Trophoblast cell (in vitro differentiated cells and primary cell): ENCODE measurements at places on chromosomes 5 and 9.

GRCh38 chr9:28034242-28034641 lies 461.0 kb upstream of the C9orf72 start:
- H3K4me3 ChIP-seq = no peak overlapping the region
- H3K4me1 ChIP-seq = no peaks in the 10 kb centered on the region
- H3K27ac ChIP-seq = no peak overlapping the region
- DNase-seq = no peak
- no peaks in the 10 kb centered on the region for H3K36me3 ChIP-seq
- no peaks in the 10 kb centered on the region for H3K27me3 ChIP-seq

GRCh38 chr5:14189680-14190079 lies 46.5 kb downstream of the TRIO start:
- H3K36me3 ChIP-seq = no peaks in the 10 kb centered on the region
- H3K4me1 ChIP-seq = peaks cover 21% of the 10 kb centered on the region
- no peak for DNase-seq
- H3K4me3 ChIP-seq = no peak overlapping the region
- peak overlapping the region; percentile 9 for H3K27ac ChIP-seq
- H3K27me3 ChIP-seq = no peaks in the 10 kb centered on the region

- peaks cover 30% of the 10 kb centered on the region for H3K4me1 ChIP-seq
- peak; percentile 82 for DNase-seq
- H3K27me3 ChIP-seq = no peaks in the 10 kb centered on the region
- no peak overlapping the region for H3K4me3 ChIP-seq
Measured at GRCh38 chr9:130333041-130333711, 67.6 kb downstream of the HMCN2 start.

GRCh38 chr9:21336457-21336856 lies 1.3 kb upstream of the KLHL9 start:
- peaks cover 2% of the 10 kb centered on the region for H3K36me3 ChIP-seq
- no peak for DNase-seq
- no peaks in the 10 kb centered on the region for H3K27me3 ChIP-seq
- no peaks in the 10 kb centered on the region for H3K4me1 ChIP-seq
- no peak overlapping the region for H3K4me3 ChIP-seq
- no peak overlapping the region for H3K27ac ChIP-seq

DNA sequence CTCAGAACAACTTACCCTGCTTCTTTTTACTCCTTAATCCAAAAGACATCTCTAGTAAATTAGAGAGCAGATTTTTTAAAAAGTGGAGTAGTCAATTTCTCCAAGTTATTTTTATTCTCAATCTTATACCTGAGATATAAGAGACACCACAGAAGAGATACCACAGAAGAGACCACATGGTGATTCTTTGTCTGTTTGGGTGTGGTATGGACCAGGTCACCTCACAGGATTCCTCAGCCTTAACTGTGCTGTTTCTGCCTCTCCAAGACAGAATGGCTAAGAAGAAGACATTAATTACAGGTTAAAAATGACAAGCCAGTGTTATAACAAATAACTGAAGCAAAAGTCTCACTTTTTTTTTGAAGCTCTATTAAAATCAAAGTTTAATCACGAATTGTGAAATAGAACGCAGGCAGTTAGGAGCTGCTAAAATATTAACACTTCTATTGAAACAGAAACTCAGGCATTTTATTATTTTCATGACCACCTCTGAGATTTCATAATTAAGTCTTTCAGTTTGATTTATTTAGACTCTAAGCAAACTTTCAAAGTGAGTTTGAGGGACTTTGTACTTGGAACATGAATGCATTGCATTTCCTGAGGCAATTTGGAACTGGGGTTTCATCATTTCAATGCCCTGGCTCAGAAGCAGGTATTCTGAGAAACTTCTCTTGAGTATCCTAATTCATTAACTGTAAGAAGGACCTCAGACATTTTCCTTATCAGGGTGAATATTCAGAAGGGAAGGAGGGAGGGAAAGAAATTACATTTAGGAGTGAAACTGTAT lies 280.7 kb downstream of the KCTD16 start:
- no peaks in the 10 kb centered on the region for H3K36me3 ChIP-seq
- no peaks in the 10 kb centered on the region for H3K4me1 ChIP-seq
- no peaks in the 10 kb centered on the region for H3K27me3 ChIP-seq
- H3K4me3 ChIP-seq = no peak overlapping the region

DNA sequence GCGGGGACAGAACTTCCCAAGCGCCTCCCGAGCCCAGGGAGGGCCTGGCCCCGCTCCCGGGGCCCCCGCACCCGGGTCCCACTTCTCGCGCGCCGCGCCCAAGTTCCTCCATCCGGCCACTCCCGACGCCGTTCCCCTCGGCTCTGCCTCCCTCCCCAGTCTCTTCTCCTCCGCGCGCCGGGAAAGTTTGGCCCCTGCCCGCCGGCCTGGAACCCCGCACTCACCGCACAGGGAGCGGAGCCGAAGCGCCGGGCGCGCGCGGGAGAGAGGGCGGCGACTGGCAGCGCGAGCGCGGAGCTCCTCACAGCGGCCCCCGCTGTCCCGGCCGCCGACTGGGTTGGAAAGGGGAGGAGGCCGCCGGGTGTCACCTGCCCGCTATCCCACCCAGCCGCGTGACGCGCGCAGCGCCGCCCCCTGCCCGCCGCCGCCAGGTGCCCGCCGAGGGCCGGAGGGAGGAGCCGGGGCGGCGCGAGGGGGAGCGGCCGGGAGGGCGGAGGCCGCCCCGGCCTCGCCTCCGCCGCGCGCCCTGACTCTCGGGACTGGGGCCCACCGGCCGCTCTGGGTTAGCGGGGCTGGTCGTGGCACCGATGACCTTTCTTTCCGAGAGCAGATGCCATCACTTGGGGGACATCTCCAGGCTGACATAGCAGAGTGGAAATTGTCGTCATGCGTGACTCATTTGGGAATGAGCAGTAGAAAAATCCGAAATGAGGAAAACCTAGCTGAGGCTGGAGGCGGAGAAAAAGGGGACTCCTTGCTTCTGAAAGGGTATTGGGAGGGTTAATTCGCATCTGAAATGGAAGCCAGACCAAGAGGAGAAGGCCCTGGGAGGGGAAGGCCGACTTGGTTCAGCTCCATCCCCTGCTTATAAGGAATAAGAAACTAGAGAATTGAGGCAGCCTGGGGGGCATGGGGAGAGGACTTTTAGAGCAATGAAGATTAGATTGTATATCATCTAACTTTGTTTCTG lies at the start of gene ELOVL7:
Gene ELOVL7, minus strand, starts transcription at position 334 of the 970 bp plus-strand sequence. CDS start 56,872 bp downstream, outside the sequence.
- DNase-seq = peak; percentile 70
- peak within 1 kb of the TSS; percentile 84 for H3K4me3 ChIP-seq
- no peak within 1 kb of the TSS for H3K27ac ChIP-seq
- peaks cover 11% of the 10 kb centered on the region for H3K27me3 ChIP-seq
- H3K36me3 ChIP-seq = no peaks in the 10 kb centered on the region

- no peaks in the 10 kb centered on the region for H3K4me1 ChIP-seq
- H3K4me3 ChIP-seq = no peak overlapping the region
- DNase-seq = no peak
- no peak overlapping the region for H3K27ac ChIP-seq
Measured at GRCh38 chr9:7287986-7288385, 511.6 kb downstream of the DMAC1 start.

- DNase-seq = no peak
- no peaks in the 10 kb centered on the region for H3K27me3 ChIP-seq
- H3K36me3 ChIP-seq = peaks cover 8% of the 10 kb centered on the region
- H3K27ac ChIP-seq = no peak overlapping the region
Measured at GRCh38 chr5:157793301-157793700, 49.8 kb downstream of the LSM11 start.

- no peak overlapping the region for H3K4me3 ChIP-seq
- H3K27me3 ChIP-seq = no peaks in the 10 kb centered on the region
- peak; percentile 37 for DNase-seq
- no peaks in the 10 kb centered on the region for H3K4me1 ChIP-seq
Measured at GRCh38 chr9:93427655-93428379, 23.7 kb upstream of the FAM120A start.
